ENCODE measurements at places on chromosomes 2 and 18.

- DNase-seq = no peak
Observed at GRCh38 chr18:5710235-5710634, 166.4 kb upstream of the EPB41L3 start.

DNA sequence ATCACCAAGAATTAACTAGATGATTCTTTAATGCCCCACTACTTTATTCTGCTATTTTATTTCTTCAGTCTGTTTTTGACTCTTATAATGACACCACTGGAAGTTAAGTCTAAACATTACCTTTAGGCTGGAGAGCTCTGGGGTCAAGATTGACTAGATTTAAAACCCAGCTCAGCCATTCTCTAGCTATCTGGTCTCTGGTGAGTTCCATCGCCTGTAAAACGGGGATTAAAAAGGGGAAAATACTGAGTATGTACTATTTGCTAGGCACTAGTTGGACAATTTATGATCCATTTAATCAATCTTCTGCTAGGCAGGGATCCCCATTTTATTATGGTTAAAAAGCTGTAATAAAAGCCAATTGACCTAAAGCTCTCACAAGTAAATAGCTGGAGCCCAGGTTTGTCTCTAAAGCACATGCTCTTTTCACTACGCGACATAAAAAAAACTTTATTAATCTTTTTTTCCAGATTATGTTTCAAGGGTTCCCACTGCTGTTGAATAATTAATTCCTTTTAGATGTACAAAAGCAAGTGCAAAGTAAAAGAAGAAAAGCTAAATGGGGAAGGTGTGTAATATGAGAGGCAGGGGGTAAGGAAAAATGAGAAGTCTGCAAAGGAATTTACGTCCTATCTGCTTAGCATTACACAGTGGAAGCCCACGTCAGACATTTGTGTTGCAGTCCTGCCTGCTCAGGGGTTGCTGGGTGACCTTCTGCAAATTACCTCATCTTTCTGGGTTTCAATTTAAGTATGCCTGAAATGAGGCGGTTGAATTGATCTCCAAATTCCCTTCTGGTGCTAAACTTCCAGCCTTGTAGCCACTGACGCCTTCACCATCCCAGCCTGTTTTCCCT, 918 bp upstream of the NABP1 start:
- DNase-seq = peak; percentile 74

DNA sequence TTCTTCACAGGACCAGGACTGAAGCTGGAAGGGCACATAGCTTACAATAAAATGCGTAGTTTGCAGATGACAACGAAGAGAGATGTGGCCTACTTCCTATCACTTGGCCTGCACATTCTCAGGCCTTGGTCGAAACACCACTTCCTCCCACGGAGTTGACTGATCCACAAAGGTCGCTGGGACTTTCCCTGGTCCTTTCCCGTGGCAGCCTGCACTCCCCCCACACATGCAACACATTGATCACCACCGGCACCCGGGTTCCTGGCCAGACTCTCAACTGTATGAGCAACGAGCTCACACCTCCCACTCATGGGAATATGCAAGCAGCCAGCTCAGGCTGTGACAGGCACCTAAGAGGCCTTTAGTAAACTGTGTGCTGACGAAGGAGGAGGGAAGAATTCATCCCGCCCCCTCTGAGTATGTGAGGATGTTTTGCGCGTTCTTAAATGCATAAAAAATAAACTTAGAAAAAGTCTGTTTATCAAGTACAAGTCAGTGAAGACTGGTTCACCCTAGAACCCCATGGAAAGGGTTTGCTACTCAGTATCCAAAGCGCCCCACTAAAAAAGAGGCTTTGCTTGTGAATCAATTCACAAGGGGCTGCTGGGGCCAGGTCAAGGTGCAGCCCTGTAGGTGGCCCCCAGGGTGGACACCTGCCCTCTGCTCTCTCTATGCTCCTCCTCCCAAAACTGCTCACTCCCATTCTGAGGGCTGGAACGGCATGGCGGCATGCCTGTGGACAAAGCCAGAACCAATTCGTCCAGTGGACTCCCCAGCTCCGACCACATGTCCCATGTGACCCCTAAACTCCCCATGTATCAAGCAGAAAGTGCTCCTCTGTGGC, 154.3 kb downstream of the EIPR1 start:
- no peak for DNase-seq

GRCh38 chr18:8139891-8140406, 469.3 kb upstream of the RAB12 start:
- DNase-seq = peak; percentile 59

DNA sequence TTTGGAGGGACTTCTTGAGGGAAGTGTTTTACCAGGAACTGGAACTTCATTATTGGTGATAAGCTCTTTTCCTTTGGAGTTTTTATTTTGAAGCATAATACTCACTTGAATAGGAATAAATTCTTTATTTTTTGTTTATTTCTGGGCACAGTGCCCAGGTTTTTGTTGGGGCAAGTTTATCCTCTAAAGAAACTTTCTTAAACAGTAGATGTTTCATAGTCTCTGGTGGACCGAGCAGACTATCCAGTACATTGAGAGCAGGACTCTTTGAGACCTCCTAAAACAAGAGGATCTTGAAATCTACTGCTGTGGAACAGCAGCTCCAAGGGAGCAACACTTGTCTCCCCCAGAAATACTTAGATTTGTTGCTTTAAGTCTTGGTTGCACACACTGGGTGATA, 109.4 kb downstream of the PARD3B start:
- no peak for DNase-seq

GRCh38 chr2:48551548-48551947, 21.6 kb downstream of the STON1 start:
- DNase-seq = no peak

DNA sequence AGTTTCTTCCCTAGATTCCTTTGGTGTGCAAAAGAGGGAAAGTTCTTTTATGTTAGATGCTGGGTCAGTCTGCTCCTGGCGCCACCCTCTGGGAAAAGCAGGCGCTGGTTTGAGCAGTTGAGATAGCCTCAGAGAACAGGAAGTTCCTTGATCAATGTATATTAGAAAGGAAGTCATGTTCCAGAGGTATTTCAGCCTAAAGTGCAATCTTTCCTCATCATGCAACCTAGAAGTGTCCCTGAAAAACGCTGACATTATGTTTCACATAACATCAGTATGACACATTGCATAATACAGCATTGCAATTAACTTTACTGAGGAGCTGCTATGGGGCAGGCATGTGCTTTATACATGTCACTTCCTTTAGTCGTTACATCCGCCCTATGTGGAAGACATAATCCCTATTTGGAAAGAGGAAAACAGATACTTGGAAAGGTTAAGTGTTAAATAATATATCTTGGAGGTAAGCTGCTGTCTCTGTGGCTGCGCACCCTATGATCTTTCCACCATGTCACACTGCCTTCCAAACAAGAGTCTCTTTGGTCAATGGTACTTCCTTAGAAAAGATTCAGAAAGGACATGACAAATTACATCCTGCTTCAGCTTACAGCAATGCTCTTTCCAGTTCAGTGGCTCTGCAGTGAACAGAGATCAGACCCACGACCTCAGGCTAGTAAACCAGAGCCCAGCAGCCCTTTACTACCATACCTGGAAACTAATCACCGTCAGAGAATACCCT, 369.7 kb downstream of the RAD51AP2 start:
- DNase-seq = peak; percentile 44

DNA sequence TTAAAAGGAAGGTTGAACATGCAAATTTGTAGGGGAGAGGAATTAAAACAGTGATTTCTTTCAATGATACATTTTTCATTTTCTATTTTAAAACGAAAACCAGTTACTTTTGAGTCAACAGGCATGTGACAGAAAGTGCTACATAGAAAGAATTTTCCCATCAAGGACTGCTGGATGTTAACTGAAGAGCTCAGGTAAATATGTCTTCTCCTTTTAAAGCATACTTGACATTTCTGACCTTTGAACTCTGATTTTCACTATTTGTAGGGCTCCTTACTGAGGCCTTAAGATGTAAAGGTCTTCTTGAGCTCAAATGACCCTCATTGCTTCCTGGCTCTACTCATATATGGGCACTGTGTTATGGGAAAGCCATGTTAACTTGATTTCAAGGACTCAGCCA, 32.4 kb downstream of the FIGN start:
- no peak for DNase-seq

DNA sequence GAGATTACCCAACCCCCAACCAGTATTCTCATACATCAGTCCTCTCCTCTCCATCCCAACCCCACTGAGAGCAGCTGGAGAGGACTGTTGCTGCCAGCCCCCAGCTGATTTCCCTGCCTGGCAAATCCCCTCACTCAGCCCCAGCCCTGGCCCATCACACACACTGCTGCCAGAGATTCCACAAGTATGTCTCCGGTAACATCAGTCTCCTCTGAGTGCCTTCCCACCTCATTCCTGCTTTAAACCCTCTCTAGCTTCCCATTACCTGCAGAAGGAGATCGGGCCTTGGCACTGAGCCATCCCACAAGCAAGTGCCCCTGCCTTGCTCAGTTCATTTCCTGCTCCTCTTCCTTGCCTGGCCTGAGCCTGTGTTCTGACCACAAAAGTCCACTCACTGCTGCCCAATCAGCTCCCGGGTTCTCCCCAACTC, 50.6 kb upstream of the ZFP36L2 start:
- DNase-seq = peak; percentile 29

DNA sequence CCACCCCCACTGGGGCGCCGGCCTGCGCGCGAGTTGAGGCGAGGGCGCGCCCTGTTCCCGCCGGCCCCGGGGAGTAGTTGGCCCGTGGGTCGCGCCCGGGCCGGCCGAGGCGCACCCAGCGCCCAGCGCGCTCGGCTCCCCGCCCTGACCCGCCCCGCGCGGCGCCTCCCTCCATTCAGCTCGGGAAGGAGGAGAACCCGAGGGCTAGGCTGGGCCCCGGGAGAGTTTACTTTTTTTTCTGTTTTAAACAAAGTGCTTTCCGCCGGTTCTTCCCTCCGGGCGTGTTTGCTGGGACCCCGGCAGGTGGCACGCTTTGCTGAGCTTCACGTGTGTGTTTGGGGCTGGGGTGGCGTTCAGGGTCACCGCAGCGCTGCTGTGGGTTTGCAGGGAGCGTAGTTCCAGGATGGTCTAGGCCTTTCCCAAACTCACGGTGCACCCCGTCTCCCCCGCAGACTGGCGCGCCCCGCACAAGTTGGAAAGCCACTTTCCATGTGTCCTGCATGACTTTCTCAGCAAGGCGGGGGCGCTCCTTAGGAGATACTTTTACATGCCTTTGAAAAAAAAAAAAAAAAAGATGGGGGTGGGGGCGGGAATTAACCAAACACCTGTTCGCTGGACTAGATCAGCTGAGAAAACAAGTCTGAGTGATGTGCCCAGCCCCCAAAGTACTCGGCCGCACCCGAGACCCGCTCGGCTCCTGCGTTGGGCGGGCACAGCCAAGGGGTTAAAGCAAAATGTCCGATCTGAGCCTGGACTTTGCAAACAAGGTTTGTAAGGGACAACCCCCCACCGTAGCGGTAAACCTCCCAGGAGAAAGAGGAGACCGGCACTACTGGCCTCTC, 825 bp downstream of the ITGA6 start:
- DNase-seq = peak; percentile 73
